ENCODE measurements at places on chromosomes 11 and 22. TPM values are rescaled to one million over a fixed set of nuclear protein-coding genes. Genes with fewer than 3 reads are reported as not detected.
A peak's percentile ranks its signal among the peaks of the same experiment; 100 is the strongest.

- no peak for DNase-seq
- no peak overlapping the region for H3K27ac ChIP-seq
- peaks cover 9% of the 10 kb centered on the region for H3K4me1 ChIP-seq
- no peak overlapping the region for H3K4me3 ChIP-seq
- peaks cover 13% of the 10 kb centered on the region for H3K27me3 ChIP-seq
Measured at GRCh38 chr11:65315866-65316226, 1.2 kb downstream of the CDC42EP2 start.

Gene GP1BB
- 89.4 TPM for total RNA-seq

GRCh38 chr11:134932761-134933160 is 520.7 kb upstream of the B3GAT1 start:
- H3K27ac ChIP-seq, result no peak overlapping the region
- no peak for DNase-seq

DNA sequence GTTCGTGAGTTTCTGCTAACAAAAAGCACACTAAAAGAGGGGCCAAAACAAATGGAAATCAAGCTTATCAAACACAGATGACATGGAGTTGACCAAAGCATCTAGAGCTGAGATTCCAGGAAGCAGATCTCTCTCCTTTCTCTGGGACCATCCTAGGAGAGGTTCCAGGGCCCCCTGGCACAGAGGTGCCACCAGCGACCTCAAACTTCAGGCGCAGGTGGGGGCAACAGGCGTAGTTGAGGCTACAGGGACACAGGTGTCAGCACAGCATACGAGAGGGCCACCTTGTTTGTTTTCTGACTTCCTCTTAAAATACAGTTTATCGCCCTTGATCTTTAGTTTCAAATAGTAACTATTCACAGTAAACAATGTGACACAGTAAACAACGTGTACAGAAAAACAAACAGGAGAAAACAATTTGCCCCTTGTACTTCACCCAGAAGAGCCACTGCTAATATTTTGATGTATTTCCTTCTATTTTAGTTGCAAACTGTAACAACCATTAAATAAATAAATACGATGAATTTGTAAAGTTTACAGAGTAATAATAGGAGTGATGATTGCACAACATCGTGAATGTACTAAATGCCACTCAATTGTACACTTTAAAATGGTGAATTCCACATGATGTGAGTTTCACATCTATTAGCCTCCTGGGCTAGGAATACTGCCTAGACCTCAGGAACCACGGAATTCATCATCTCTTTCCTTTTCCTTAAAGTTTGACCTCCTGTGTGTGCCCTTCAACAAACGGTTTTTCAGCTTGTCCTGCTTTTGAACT is 52.2 kb downstream of the IGLL5 start:
- no peak overlapping the region for H3K27ac ChIP-seq
- H3K4me1 ChIP-seq, result no peaks in the 10 kb centered on the region
- no peak for DNase-seq
- no peaks in the 10 kb centered on the region for H3K27me3 ChIP-seq
- no peak overlapping the region for H3K4me3 ChIP-seq

DNA sequence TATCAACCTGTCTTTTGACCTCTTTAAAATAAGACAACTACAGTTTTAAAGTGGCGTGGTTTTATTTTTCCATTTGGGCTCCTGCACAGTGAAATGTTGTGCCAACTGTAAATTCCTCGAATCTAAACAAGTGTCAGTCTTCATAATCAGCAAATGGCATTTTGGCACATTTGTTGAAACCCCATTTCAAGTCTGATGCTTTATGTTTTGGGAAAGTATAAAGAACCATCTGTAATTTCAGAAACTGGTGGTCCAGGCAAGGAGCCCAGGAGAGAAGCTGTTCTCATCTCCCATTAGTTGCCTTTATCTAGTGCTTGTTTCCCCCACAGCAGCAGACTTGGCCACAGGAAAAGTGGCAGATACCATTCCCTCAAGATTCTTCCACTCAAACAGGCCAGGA is 32.7 kb downstream of the VWA5A start:
- H3K36me3 ChIP-seq, result peaks cover 6% of the 10 kb centered on the region
- no peak overlapping the region for H3K4me3 ChIP-seq
- H3K27ac ChIP-seq, result no peak overlapping the region

GRCh38 chr11:74212533-74212932 is 41.4 kb downstream of the PPME1 start:
- DNase-seq, result no peak
- H3K4me1 ChIP-seq, result no peaks in the 10 kb centered on the region
- H3K27ac ChIP-seq, result no peak overlapping the region
- H3K27me3 ChIP-seq, result no peaks in the 10 kb centered on the region
- H3K36me3 ChIP-seq, result peaks cover 33% of the 10 kb centered on the region
- H3K4me3 ChIP-seq, result no peak overlapping the region

DNA sequence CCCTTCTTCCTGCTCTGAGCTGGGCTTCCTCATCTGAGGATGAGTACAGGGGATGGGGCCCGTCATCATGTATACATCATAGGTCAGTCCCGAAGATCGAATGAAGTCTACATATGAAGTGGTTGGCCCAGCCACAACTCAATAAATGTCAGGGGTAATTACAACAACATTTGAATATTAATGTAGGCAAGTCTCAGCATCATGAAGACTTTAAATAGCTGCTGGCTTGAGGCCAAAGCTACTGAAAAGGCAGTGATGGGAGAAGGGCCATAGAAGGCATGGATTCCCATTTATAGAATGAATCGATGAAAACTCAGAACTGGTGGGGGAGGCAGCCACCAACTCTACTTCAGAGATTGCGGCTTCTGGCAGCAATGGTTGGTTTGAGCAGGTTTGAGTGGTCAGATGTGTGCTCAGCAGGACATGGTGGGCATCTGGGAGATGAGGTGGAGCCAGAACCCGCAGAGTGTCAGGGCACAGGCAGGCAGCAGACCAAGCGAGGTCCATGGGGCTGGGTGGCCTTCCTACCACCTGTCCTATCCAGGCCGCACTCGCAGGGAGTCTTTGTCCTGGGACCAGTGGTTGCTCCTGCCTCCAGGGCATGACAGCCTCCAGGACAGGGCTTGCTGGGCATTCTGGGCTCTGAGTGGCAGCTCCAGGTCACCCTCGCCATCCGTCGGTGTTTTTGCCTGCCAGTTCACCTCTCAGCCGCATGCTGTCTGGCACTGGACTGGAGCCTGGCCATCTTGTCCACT is 919.1 kb downstream of the TBC1D22A start:
- H3K4me3 ChIP-seq, result no peak overlapping the region
- no peaks in the 10 kb centered on the region for H3K36me3 ChIP-seq
- no peaks in the 10 kb centered on the region for H3K4me1 ChIP-seq
- H3K27ac ChIP-seq, result no peak overlapping the region

Gene MISFA
- total RNA-seq, result 3.6 TPM

- H3K27ac ChIP-seq, result no peak overlapping the region
- DNase-seq, result peak; percentile 30
- H3K27me3 ChIP-seq, result no peaks in the 10 kb centered on the region
Measured at GRCh38 chr11:94283678-94284077, 20.7 kb upstream of the IZUMO1R start.

DNA sequence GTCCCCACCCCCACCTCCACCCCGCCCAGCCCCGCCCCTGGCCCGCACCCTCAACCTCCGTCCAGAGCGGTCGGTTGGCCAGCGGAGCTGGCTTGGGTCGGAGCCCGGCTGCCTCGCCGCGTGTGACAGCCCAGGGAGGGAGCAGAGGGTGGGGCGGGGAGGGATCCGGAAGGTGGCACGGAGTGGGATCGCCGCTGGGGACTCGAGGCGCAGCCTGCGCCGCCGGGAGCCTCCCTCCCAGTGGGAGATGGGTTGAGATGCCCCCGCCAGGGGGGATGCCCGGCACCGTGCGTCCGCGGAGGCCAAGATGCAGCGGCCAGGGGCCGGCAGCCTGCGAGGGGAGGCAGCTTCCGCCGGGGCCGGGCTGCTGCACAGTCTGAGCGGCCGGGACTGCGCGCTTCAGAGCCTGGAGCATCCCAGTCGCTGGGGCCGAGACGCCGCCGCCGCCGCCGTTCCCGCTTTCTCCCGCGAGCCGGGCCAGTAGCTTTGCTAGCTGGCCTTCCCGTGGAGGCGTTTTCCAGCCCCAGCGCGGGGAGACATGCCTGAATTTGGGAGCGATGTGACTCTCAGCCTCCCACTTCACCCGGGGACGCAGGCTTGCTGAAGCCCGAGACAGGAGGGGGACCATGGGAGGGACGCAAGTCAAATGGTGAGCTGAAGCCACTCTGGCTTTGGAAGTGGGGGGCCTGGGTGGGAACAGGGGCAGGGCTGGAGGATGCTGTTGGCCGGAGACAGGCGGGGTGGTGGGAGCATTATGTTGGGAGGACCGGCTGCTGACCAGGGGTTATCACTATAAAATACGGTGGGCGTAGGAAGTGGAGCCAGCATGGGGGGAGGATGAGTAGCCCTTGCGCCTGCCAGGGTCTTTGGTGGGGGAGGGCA is 40.2 kb downstream of the DIXDC1 start:
- peak; percentile 61 for DNase-seq
- peak overlapping the region; percentile 54 for H3K4me3 ChIP-seq
- no peaks in the 10 kb centered on the region for H3K27me3 ChIP-seq
- H3K27ac ChIP-seq, result peak overlapping the region; percentile 84

DNA sequence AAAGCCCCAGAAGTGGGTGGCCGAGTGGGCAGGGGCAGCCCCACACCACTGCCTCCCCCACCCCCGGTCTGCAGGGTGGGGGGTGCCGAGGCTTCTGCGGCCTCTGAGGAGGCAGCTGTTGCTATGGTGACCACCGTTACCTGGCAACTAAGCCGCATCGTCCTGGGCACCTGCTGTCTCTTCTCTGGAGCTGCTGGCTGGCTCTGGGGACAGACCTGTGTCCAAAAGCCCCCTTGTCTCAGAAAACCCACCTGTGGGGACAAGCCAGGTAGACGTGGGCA is 79.9 kb upstream of the PRR5 start:
- no peak overlapping the region for H3K27ac ChIP-seq
- no peak overlapping the region for H3K4me3 ChIP-seq
- peaks cover 6% of the 10 kb centered on the region for H3K27me3 ChIP-seq

Measured in cardiac muscle cell (in vitro differentiated cells and primary cell).